Suprapubic skin (tissue), 4 donors: ENCODE measurements at places on chromosomes 5 and 9. TPM values are rescaled to one million over a fixed set of nuclear protein-coding genes. Genes with fewer than 3 reads are reported as not detected.

GRCh38 chr5:68450245-68450852 lies 234.8 kb downstream of the PIK3R1 start:
- DNase-seq: no peak

The MRPL50 gene
- total RNA-seq: 10.5 TPM

The C5orf52 gene
- total RNA-seq: not detected

DNA sequence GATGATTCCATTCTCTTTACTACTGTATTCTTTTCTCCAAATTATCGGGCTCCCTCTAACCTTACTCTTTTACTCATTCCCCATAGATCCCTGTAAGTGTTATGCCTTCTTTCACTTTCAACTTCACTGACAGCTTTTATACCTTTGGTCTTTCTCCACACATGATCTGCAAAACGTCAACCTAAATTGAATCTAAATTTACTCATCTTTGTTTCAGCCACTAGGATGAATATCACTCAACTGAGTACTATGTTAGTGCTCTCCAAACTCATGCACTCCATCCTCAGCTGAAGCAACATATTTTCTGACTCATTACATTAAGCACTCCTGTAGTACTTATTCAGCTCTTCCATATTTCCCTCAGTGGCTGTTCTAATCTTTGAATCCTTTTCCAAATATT lies 133.4 kb downstream of the ADAMTS19 start:
- DNase-seq: no peak
